ENCODE measurements at places on chromosomes 2 and 18.

DNA sequence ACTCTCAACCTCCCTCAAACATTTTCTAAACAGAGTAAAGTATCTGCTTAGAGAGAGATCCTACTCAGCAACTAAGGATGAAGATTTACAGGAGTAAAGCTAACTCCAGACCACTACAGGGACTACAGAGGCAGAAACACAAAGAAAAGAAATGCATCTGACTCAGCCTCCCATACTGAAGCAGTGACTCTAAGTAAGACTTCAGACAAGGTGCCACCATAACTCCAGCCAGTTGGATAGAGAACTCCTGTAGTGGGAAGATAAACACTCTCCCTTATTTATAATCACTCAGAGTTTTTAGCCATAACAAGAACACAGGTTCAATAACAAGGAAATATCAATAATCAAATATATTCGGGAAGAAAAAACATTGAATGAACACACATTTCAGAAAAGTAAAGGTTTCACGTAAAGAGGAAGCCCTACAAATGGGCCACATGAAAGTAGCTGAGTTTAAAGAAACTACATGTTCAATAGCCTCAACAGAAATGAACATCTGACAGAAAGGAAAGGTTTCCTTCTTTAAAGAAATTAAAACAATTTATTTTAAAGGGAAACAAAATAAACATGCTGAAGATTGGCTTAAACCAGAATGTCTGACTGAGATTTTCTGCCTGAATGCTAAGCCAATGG lies 519.9 kb downstream of the KCNJ3 start:
- no peak for DNase-seq

GRCh38 chr18:38576349-38576748 lies 1010.8 kb upstream of the CELF4 start:
- DNase-seq, result no peak

GRCh38 chr18:79695269-79695668 lies 15.7 kb downstream of the CTDP1 start:
- DNase-seq, result peak; percentile 6

DNA sequence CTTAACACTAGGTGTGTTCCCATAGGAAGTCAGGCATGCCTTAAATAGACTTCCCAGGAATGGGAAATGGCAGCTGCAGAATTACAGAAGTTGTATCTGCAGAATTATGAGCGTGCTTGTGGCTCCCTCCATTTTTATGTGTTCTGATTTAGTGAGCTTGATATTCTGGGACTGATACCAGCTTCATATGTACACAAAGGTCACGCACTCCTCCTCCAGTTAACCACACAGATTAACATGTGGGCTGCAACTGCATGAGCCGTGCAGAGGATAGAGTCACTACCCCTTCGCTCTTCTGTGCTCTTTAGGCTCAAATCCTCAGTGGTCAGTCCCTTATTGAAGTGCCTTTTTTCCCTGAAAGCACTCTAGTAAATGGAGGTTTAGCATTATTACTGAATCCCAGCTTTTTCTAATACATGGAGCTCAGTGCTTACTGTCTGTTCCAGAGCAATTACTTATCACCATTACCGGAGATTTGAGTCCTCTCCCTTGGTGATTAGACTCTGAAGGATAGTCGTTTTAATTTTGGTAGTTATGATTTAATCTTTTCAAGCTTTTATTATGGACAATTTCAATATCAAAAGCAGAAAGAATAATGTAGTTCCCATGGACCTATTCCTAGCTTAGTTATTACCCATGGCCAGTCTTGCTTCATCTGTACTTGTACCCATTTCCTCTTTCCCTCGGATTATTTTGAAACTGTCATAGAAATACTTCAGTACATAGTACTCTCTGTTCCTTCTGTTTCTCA lies 238.3 kb downstream of the PRKCE start:
- DNase-seq, result no peak

DNA sequence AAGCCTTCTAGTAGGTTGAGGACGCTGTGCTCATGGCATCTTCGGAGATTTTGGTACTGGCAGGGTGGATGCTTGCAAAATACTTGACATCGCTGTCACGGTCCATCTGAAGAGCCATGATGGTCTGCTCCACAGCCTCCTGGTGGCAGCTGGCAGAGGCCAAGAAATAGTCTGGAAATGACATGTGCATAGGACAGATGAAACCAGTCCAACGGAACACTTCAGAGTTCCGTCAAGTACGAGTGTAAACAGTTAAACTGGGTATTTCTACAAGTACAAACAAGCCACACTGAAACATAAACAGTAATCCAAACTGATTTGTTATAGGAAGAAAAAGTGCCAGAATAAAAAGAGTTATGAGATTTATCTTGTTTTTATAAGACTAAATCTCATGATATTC lies 66.6 kb downstream of the PPP4R1 start:
- no peak for DNase-seq

DNA sequence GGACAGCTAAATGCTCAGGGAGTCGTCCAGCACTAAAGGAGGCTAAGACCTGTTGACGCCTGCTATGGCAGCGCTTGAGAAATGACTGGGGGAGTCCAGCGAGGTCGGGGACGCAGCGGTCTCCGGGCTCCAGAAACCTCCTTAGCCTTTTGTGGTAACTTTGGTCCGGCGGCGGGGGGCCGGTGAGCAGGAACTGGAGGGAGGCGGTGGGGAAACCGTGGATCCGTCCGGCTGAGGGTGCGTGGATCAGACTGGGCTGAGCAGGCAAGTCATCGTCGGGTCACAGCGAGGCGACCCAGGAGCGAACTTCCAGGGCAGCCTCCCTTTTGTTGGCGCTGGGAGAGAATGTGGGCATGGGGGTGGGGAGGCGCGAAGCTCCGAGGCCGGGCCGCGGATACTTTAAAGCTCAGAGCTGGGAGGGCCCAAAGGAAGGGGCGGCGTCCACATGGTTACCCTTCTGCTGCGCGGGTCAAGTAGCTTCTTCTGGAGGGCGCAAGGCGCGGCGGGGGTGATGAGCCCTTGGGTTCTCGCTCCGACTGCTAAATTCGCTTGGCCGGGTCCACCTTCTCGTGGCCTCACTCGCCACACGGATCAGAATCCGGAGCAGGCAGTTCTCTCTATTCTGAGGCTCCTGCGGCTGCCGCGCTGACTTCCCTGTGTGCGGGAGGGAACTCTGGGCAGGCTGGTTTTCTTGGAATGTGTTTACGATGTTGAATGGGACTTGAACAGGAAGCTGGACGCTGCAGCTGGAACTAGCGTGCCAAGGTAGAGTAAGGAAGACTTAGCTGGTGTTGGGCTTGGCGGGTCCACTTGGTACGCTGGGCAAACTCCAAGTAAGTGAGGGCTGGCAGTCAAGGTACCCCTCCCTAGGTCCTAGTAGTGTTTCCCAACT lies 920 bp downstream of the GULP1 start:
- DNase-seq, result peak; percentile 83

GRCh38 chr2:66497431-66498288 lies 62.7 kb downstream of the MEIS1 start:
- no peak for DNase-seq

Measured in astrocyte of the spinal cord (primary cell).